ENCODE measurements at places on chromosomes 7 and 10.

- no peak for DNase-seq
Observed at GRCh38 chr10:117480097-117480496, 62.4 kb upstream of the EMX2 start.

DNA sequence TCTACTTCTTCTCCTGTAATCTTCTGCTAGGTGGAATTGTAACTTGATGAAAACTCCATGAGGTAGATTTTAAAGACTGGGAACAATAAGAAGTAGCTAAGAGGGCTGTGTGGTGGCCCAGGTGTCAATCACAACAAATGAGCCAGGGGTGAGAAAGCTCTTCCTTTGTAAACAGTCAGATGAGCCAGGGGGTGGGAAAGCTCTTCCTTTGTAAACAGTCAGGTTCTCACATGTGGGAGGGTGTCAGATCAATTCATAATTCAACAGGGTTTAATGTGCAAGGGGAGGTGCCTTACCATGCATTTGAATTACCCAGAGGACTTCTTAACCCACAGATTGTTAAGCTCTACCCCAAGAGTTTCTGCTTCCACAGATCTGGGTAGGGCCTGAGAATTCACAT is 312.4 kb upstream of the AUTS2 start:
- DNase-seq = no peak

GRCh38 chr7:16438988-16439387 is 17.6 kb upstream of the CRPPA start:
- no peak for DNase-seq

DNA sequence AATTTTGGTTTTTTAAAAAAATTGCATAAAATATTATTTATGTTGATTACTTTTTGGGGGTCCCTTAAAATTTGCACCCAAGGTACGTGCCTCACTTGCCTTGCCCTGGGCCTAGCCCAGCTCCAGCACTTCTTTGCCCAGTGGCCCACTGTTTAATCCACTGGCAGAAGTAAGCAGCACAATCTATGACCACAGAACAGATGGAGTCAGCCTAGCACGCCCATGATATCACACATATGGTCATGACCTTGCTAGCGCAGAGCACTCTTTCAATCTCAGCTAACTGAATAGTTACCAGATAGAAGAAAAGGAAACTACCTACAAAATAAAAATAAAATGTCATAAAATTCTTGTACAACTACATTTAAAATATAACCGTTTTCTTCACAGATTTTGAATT is 5.6 kb downstream of the OGA start:
- DNase-seq = no peak

- DNase-seq = peak; percentile 43
Observed at GRCh38 chr10:24790599-24790998, 66.9 kb upstream of the ARHGAP21 start.

DNA sequence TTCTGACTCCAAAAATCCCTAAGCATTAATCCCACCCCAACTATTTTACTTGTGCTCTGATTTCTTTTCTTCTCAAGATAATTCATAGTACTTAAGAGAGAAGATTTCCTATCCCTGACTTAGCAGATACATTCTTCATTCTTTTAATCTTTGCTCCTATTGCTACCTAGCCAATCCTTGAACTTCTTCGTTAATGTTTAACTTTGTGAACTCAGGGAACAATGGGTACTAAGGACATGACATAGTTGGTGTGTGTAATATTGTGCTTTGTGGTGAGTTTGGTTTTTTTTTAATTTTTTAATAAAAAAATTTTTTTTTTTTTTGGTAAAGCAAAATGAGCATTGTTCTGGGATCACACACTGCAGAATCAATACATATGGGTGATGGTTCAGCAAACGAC is 166.2 kb downstream of the CHCHD3 start:
- no peak for DNase-seq

- DNase-seq = no peak
Observed at GRCh38 chr10:66788178-66788987, 137.5 kb upstream of the LRRTM3 start.

GRCh38 chr10:28987555-28988320 is 301.1 kb upstream of the LYZL1 start:
- DNase-seq = peak; percentile 17

DNA sequence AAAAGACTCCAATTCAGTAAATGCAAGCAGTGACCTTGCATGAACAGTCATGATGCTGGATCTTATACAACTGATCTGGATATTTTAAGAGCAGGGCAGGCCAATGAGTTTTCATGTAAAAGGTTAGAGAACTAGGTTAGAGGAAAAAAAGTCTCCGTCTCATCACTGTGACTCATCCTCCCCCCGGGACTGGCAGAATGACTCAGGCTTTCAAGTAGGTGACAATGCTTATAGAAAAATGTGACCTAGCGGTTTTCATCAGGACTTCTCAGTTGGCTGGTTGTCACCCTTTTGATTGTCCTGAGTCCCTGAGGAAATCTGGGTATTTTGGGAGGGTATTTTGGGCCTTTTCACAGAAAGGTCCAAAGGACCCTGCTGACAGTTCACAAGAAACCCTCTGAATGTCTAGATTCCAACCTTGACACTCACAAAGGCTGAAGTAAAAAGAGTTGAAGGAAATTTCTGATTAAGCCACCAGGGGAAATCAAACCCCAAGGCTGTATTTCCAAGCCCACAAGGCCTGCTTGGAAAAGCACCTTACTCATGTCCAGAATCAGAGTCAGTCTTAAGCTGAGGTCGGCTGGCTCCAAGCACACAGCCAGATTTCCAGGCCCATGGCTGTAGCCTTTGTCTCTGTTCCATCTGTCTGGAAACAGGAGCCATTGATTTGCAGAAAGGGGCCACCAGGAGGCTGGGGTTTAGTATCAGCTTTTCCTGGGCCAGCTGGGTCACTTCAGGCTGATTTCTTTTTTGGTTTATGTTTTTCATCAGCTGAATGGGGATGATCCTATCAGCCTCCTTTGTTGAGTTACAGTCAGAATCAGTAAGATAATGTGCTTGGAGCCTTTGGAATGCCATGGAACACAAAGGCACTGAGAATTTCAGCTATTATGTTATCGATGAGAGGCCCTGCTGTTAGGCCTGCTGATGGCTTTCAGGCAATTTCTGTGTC is 226.4 kb upstream of the HABP2 start:
- peak; percentile 92 for DNase-seq

DNA sequence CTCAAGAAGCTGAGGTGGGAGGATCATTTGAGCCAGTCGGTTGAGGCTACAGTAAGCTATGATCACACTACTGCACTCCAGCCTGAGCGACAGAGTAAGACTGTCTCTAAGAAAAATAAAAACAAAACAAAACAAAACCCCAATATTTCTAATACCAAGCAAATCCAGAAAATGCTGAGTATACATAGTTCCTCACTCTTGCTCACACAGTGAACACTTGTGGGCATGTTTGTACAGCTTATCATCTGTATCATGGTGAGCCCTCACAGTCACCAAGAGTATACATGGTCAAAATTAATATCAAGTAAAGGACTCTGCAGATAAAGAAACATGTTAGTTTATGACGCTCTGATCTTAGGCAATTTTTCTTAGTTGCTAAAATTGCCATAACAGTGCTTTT is 41.5 kb upstream of the C10orf67 start:
- DNase-seq = no peak

DNA sequence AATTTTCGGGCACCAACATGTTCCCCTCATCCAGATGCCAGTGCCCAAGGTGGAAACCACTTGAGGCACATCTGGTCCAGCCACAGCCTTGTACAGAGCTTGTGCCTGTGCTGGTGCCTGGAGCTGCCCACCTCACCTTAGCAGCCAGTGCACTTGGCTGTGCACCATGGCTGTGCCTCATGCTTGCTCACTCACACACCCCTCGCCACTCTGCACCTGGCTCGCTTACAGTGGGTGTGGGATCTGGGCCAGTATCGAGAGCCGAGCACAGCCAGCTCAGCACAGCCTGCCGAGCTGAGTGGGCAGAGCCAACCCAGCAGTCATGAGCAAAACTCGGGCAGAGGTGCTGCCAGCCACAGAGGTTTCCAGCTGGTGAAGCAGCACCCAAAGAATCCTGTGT is 139.9 kb upstream of the NUPR2 start:
- DNase-seq = no peak

GRCh38 chr10:133281628-133282372 is 5.1 kb upstream of the ADAM8 start:
- DNase-seq = no peak

GRCh38 chr7:106693677-106694353 is 32.9 kb upstream of the CCDC71L start:
- DNase-seq = no peak

DNA sequence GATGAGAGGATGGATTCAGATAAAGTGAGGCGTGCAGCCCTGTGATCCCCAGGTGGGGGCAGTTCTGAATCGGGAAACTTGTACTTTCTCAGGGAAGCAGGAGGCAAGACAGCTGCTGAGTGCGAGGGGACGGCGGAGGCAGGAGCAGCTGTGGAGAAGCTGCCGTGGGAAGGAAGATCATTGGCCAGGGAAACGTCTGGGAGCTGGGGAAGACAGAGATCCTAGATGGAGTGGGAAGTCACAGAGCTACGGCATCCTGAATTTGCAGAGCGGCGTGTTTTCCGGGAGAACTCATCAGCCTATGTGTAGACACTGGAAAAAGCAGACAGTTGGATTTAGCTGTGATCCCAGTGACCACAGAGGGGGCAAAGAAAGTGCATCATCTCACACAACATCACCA is 9.2 kb downstream of the PRKCQ start:
- no peak for DNase-seq

DNA sequence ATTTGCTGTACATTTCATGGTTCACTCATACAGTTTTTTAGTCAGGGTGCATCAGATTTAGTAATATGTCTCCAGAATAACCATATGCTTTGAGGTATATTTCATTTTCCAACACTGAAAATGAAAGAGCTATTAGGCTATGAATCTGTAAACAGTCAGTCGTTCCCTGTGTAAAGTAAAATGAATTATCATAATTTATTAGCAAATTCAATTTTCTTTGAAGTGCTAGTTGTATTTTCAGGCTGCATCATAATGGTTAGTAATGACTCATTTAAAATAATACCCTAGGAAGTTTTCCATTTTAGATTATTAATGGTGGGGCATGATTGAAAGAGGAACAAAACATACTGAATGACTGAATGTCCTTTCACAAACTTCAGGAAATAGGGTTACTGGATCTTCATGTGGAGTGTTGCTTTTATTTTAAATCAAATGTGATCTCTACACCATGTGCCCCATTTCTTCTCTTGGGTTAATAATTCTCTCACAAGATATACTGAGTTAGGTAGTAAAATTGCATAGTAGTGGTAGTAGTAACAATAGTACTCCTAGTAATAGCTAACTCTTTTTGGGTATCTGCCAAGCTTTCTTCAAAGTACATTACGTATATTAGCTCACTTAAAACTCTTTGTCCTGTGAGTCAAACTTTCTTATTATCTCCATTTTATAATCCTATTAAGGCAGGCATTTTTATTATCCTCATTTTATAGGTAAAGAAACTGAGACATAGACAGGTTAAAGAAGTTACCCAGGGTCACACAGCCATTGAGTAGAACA is 476.5 kb downstream of the SUGCT start:
- DNase-seq = no peak

- DNase-seq = no peak
Observed at GRCh38 chr10:103661198-103661950, 167.9 kb downstream of the NEURL1 start.

DNA sequence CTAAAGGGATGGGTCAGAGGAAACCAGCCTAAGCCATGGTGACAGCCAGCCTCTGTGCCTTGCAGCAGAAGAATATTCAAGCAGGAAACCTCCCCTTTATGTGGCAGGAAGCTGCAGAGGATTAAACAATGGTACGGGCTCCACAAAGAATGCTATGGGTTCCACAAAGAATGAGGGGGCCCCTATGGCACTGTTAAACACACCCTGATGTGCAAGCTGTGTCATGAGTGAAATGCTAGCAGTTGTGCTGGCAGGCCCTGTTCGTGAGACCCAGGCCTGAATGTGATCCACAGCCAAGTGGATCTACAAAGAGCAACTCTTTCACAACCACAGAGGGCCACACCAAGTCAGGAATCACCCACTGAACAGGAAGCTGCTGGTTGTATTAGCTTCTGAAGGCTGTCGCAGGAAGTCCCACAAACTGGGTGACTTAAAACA is 68.9 kb downstream of the MYOF start:
- no peak for DNase-seq

- no peak for DNase-seq
Observed at GRCh38 chr7:115060095-115060870, 138.4 kb downstream of the MDFIC start.

GRCh38 chr10:5746197-5746596 is 61.6 kb downstream of the TASOR2 start:
- DNase-seq = no peak

GRCh38 chr10:30728766-30729165 is 99.2 kb upstream of the LYZL2 start:
- DNase-seq = no peak

DNA sequence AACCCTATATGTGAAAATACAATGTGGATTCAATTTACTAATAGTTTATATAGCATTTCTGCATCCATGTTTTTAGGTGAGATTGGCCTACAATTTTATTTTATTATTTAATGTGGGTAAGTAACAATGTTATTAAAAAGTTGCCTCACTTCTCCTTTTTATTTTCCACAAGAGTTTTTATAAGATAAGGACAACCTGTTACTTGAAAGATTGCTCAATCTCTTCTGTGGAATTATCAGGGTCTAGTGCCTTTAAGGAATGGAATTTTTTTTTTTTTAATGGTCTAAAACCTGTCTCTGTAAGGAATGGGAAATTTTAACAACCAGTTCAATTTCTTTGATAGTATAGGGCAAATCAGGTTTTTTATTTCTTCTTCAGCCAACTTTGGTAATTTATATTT is 53.9 kb upstream of the RAB18 start:
- no peak for DNase-seq

GRCh38 chr7:20146451-20146850 is 70.7 kb downstream of the MACC1 start:
- DNase-seq = no peak

- DNase-seq = no peak
Observed at GRCh38 chr7:102061981-102062390, 224.7 kb upstream of the SH2B2 start.

GRCh38 chr7:47973739-47974138 is 5.7 kb downstream of the HUS1 start:
- DNase-seq = no peak

GRCh38 chr7:6376820-6377219 is 70.9 kb downstream of the DAGLB start:
- DNase-seq = no peak

GRCh38 chr10:13771992-13772391 is 185.2 kb downstream of the PRPF18 start:
- no peak for DNase-seq

DNA sequence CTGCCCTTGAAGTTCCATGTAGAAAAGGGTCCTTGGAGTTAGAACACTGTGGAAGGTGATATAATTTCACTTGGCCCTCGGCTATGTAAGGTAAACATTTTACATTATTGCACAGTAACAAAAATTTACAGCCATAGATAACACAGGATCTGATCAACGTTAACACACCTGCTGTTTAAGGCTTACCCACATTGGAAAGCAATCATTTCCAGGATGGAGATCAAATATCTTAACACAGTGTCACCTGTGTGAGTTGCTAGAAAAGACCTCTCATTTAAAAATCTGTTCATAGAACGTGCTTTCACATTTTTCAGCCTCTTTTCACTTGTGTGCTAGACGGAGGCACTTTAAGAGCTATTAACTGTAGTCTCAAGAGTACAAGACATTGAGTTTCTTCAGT is 1.9 kb downstream of the TMEM229A start:
- DNase-seq = no peak

GRCh38 chr10:44364566-44364965 is 20.3 kb downstream of the CXCL12 start:
- no peak for DNase-seq

- no peak for DNase-seq
Observed at GRCh38 chr10:34494012-34494411, 321.1 kb downstream of the PARD3 start.

- no peak for DNase-seq
Observed at GRCh38 chr7:40899151-40899550, 764.3 kb downstream of the SUGCT start.

All from caudate nucleus (tissue), 63 donors.